Stimulated activated CD8-positive, alpha-beta memory T cell treated with anti-CD3 and anti-CD28 coated beads, Interleukin-2, amount 100 ng/mL, for 1 hour (primary cell): ENCODE measurements at places on chromosomes 1 and 21.

DNA sequence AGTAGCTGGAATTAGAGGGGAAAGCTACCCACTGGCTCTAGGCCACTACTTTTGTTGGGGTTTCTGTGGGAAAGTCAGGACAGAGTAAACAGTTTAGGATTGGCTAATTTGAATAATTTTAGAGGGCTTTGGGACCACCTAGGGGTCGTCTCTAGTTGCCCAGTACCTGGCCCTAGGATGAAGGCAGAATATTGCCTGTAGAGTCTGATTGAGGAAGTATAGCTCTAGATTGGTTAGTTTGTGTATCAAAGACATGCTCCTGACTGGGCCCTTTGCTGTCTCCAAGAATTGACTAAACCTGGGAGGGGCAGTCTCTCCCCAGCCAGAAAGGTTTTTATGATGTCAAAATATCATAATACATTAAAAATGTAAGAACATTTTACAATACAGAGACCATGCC, 142.0 kb downstream of the POU2F1 start:
- no peak for DNase-seq

GRCh38 chr1:62725255-62725654, 37.1 kb upstream of the DOCK7 start:
- DNase-seq = no peak

GRCh38 chr21:19684328-19684727, 1280.7 kb upstream of the TMPRSS15 start:
- DNase-seq = no peak

DNA sequence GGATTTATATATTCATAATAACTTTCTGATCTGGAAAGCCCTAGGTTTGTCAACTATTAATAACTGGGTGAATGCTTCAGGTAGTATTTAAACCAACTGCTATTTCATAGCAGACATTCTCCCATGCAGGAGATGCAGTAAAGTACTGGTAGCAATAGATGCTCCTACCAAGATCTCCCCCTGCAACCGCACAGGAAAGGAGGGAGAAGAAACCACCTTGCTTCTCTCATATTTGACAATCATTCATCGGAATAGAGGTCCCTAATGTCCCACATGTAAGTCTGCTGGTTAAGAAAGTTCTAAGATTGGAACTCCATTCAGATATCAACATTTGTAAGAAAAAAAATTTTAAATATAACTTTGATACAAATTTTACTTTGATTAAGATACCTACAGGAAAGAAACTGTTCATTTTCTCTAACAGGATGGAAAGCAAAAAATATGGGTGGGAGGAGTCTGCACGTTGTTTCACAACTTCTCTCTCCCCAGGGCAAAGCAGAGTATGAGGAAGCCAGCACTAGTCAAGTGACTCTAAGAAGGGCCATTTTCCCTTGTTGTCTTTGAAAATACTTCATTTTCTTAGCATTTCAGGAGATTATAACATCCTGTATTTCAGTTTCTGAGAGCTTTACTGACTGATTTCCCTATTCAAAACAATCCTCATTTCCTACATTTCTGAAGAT, at the start of gene PYHIN1:
PYHIN1 (plus strand) TSS at position 498 of the 683 bp plus-strand sequence. CDS start 5,359 bp downstream, outside the sequence.
- DNase-seq = no peak

DNA sequence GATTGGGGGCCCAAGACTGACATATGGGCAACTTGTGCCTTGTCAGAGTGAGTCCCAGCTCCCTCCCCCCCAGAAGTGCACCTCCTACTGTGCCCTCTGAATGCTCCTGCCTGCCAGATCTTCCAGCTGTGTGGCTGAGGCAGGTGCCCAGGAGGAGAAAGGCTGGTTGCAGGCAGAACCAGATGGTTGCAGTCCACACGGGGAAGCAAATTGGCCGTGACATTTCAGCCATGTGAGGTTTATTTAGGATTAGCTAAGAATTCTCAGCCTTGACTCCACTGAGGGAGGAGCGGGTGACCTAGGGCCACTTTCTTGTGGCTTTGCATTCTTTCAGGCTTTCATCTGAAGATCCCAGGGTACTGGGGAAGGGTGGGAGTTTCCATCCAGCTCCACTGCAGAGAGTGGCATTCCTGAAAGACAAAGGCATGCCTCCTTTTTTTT, 33.8 kb downstream of the PEX14 start:
- DNase-seq = no peak

DNA sequence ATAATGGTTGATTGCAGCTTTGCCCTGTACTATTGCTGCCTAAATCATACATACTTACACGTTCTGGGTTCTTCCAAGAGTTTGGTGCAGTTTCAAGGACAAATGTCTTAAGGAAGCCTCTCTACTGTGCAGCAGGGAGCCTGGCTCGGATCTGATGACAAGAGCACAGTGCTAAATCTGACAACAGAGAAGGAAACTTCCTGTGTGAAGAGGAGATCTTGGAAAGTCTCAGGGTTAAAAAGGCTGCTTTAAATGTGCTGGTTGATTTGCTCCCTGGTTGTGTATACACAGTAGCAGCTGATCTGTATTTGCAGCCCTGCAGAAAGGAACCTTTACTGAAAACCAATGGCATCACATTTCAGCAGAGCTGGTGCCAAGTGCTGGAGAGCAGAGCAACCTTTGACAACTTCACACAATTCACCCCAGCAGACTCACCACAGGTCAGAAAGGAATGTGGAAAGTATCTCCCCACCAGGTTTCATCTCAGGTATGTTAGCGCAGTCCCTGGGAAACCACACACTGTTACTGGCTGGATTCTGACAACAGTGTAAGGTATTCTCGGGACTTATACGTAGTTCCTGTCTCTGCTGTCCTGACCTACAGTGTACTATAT, 355.0 kb upstream of the ESRRG start:
- no peak for DNase-seq

DNA sequence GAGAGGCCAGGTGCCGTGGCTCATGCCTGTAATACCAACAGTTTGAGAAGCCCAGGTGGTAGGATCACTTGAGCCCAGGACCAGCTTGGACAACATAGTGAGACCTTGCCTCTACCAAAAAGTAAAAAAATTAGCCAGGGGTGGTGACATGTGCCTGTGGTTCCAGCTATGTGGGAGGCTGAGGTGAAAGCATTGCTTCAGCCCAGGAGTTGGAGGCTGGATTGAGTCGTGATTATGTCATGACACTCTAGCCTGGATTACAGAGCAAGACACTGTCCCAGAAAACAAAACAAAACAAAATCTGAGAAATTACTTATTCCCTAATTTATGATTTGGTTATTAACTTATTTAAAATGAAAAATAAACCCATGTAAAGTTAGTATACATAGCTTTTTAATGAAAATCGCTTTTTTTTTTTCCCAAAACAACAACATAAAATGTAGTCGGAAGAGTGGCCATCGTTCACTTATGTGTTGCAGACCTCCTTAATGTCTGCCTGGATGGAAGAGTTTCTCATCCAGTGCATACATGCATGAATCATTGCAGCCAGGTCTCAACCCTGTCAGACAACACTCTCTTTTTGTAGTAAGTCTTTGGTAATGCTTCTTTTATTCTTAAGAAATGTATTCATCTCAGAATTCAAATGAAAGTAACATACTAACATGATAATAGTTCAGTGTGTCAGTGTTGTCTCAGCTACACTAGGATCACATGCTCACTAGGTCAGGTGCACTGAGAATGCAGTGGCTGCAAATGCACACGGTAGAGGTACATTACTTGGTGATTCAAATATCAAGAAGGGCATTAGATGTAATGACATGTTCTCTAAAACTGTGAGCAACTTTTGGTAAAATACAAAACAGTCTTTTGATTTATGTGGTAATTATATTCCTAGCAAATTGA, 28.0 kb downstream of the ITSN1 start:
- no peak for DNase-seq

- no peak for DNase-seq
Measured at GRCh38 chr1:8329439-8329838, 11.5 kb downstream of the SLC45A1 start.

DNA sequence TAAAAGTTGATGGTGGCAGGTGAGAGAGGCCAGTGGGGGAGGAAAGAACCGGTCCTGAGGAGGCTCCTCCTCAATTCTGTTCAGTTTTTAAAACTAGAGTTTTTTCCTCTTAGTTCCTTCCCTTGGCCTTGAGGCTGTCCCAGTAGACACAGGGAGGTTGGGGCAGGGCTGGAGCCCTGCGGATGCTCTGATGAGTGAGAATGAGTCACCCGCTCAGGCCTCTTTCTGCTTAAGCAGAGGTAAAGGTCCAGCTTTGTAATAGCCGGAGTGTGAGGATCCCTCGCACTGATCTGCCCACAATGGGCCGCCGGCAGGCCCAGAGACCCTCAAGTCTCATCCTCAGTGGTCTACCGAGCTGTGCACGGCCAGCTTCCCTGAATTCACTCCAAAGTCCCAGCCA, 49.6 kb upstream of the IRF2BP2 start:
- no peak for DNase-seq

DNA sequence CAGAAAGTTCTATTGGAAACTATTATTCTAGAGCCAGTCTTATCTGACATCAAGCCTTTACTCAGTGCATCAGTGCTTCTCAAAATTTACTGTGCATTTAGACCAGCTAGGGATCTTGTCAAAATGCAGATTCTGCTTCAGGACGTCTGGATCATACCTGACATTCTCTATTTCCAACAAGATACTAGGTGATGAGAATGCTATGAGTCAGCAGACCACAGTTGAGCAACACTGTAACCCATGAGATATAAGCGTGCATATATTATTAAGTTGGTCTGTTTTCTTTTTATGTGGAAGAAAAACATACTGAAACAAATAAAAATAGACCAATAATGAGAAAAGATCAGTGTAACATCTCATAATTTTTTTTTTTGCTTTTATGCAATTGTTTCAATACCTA, 40.4 kb upstream of the KCNH1 start:
- DNase-seq = no peak

- DNase-seq = no peak
Measured at GRCh38 chr1:159436469-159436868, 3.1 kb upstream of the OR10J1 start.

- DNase-seq = no peak
Measured at GRCh38 chr1:56506951-56507491, 72.3 kb downstream of the PLPP3 start.

DNA sequence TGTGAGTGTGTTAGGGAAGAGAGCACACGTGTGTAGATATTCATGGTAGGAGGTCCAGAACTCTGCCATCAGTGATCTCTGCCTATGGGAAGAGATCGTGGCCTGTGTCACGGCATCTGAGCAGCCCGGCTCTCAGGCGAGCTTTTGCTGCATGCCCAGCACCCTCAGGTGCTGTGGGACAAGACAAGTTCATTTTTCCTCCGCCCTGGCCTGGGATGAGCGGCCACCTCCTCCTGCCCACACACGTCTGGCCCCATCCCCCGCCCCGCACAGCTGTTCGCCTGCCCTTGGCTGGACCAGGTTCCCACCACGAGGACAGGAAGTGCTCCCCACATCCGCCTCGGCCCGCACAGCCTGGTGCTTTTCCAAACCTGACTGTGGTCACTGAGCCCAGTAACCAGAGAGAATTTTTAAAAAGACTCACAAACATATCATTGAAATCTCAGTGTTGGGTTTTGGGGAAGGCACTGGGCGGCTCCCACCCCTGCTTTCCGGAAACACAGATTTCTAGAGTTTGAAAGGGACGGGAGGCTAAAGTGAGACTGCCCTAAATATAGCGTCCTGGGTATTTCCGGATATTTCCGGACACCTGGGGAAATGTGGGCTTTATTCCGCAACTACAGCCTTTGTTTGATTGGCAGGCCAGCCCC, 18.0 kb downstream of the BMP8A start:
- no peak for DNase-seq

DNA sequence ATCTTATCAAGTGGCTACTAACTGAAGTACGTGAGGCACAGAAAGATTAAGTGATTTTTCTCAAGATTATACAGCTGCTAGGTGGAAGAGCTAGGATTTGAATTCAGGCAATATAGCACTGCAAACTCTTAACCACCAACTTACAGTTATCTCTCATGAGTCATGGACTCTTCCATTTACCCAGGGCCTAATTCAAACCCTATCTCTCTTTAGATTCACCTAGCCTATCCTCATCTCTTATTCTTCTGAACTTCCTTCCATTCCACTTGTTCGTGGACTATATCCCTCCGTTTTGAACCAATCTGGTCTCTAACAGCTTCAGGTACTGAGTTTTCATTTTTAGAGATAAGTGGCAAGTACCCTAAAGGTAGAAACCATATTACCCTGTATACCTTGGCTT, 92.8 kb upstream of the DMRTA2 start:
- no peak for DNase-seq

- no peak for DNase-seq
Measured at GRCh38 chr1:215022741-215023141, 59.8 kb upstream of the KCNK2 start.

DNA sequence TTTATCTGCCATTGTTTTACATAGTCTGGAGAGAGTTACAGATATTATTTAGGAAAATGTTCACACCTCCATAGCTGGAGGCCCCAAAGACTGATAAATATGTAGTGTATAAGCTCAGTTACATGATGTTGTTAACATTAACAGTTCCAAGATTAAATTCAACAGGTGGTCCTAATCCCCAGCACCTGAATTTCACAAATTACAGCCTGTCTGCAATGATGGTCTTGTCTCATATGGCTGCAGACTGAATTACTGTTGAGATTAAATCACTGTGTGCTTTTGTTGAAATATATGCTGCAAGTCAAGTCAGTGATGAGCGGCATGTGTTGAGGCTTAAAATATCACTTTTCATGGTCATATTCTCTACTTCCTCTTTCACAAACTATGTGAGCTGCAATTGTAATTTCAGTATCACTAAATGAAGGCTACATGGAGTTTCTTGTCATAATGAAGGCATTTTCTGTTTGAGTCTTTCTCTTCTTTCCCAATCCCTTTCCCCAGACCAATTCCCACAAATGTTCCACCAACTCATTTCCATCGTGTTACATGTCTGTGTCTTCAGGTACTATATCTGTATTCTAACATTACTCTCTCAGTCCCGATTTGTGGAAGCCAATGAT, 4.2 kb downstream of the ST6GALNAC5 start:
- DNase-seq = no peak

- no peak for DNase-seq
Measured at GRCh38 chr1:158028969-158029368, 35.5 kb downstream of the KIRREL1 start.

GRCh38 chr21:35873441-35873840, 186.9 kb downstream of the SETD4 start:
- DNase-seq = no peak

DNA sequence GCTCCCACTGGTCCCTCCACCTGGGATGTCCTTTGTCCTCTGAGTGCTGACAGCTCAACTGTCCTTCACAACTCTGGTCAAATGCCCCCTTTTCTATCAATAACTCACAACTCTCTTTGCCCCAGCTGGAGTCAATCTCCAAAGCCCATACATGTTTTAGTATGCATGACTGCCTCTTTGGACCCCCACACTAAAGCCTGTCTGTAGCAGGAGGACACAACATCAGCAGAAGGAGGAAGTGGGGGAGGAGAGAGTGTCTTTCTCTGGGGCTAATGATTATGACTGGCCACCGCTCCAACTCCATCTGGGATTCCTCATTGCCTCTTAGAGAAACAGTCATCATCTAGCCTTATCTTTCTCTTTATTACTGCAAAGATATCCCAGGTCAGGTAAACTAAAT, 186.6 kb upstream of the FGGY start:
- DNase-seq = no peak

GRCh38 chr1:151949371-151950193, 40.3 kb upstream of the THEM4 start:
- no peak for DNase-seq
